ENCODE measurements at places on chromosomes 1 and 21. TPM values are rescaled to one million over a fixed set of nuclear protein-coding genes. Genes with fewer than 3 reads are reported as not detected.

Gene FLVCR1
- total RNA-seq = 16.3 TPM

Gene ANKRD65
- 0.14 TPM for total RNA-seq

Gene DMBX1
- 0.61 TPM for total RNA-seq

Gene LCE6A
- total RNA-seq = not detected

Gene KIAA0040
- total RNA-seq = 0.95 TPM

Gene PDZK1IP1
- 8.7 TPM for total RNA-seq

Gene MIXL1
- total RNA-seq = not detected

Gene ELAPOR1
- total RNA-seq = 0.46 TPM

Gene KRTAP10-3
- total RNA-seq = not detected

Gene RXRG
- not detected for total RNA-seq

Gene ZNHIT6
- 17.1 TPM for total RNA-seq

Gene VSIG8
- 0.08 TPM for total RNA-seq

Gene SLC37A1
- 3.1 TPM for total RNA-seq

Gene WNT2B
- 0.21 TPM for total RNA-seq

Gene ANKRD35
- 0.05 TPM for total RNA-seq

Gene CYYR1
- total RNA-seq = not detected

Gene DIO1
- not detected for total RNA-seq

Gene OR2T33
- not detected for total RNA-seq

Gene IL19
- not detected for total RNA-seq

Gene C1orf50
- total RNA-seq = 4.4 TPM

Gene CFHR5
- not detected for total RNA-seq

Gene OR2L13
- total RNA-seq = not detected
